ENCODE measurements at places on chromosomes 3 and 15.

DNA sequence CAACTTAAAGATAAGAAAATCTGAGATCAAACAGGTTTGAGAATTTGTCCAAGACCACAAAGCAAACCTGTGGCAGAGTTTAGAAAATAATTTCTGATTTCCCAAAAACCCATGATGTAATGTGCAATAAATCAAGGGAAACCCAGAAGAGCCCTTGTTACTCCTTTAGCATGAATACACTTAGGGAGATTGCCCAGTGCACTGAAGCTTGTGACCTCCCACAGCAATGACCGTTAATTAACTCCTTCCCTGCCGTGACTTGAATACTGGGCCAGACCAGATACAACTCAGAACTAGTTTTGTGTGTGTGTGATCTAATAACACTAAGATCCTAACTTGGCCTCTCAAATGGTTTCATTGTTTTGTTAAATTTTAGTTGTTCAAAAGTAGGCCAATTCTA lies 2.5 kb downstream of the PRKAR2A start:
- no peak for DNase-seq

DNA sequence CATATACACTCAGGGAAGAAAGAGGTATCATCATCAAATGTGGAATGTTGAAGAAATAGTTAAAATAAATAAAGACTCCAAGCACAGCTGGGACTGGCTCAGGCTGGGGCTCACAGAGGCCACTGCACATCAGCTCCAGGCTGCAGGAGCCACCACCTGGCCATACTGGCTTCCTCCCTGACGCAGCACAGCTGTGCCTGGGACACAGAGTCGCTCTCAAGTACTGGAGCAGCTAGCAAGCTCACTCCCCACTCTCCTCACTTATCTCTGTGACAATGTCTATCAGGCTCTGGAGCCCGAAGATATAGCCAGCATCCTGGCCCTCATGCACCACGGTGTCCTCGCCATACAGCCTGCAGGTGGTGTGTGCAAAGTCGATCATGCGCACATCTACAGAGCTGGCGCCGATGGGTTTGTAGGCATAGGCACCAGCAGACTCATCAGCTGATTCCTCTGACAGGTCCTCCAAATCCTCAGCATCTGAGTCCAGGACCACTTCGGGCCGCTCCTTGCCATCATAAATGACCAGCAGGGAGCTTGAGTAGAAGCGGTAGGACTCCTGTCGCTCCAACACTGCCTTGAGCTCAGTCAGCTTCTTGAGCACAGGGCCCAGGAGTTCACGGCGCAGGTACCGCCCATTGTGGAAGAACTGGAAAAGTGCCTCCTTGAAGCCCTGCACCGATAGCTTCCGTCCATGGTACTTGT lies 2.5 kb upstream of the NCKIPSD start:
- DNase-seq = no peak

DNA sequence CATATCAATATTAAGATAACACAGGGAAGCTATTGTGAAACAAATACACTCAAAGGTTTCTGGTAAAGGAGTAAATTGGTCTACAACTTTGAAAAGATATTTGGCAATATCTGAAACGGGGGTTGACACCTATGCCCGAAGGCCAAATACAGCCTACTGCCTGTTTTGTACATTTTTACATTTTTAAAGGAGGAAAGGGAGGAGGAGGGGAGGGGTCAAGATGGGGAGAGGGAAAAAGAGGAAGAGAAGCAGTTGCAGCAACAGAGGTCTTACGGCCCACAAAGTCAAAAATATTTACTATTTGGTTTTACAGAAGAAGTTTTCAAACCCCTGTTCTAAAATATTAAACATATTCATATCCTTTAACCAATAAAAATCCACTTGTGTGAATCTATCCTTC lies 94.2 kb downstream of the FMN1 start:
- no peak for DNase-seq

DNA sequence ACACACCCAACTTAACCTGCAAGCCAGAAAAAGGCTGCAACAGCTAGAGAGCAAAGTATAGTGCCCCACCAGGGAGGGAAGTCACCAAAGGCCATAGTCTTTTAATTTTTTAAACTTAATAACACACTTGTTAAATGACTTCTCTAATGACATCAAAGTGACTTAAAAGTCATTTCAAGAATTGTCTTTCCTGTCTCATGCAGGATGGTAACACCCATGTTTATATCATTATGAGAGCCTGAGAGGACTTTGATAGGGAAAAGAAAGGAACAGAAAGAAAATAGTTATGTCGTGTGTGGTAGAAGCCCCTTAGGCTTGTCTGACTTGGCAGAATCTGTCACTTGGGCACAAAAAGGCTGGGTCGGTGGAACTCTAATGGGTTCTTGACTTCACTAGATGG lies 57.9 kb upstream of the C2CD4B start:
- DNase-seq = no peak

DNA sequence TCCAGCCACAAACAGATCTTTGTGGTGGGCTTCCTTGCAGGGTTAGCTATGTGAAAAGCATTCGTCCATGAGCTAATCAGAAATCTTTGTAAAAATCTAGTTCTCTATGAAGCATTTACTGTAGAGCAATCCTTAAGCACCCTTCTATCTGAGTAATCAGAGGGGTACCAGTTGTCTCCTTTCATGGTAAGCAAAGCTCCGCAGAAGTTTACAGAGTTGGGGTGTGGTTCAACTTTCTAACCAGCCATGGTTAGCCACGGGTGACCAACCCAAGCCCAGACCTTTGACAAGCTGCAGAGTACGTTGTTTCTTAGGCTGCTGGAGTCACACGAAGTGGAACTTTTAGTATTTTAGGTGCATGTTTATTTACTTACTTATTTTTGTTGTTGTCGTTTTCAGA lies 77.4 kb downstream of the FLNB start:
- DNase-seq = no peak

DNA sequence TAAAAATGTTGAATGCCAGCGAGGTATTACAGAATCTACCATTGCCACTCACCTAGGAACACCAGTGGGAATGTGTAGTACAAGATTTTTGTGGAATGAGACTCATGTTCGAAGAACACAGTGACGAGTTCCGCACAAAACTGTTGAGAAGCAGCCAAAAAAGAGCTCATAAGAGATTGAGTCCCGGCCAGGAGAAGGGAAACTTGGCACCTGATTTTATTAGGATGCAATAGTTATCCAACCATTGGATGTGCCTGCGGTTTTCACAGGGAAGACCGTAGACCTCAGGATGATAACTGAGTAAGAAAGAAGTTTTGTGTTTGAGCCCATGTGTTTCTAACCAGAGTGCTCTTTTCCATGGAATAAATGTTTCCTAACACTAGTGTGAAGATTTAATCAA lies 88.9 kb downstream of the PTPRG start:
- no peak for DNase-seq

DNA sequence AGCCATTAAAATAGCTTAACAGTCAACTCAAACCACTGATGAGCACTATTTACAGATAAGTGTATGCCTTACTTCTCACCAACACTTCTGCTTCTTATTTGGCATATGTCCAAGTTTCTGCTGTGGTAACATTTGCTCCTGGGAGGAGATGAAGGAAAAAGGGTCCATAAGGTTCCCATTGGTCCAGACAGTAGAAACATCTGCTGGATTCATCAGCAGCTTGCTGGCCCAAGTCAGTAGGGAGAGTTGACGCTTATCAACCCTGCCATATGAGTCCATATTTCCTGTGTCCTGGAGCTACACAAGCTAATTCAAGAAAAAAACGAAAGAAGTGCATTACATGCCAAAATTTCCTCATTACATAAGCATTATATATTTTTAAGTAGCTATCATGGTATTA lies 824.5 kb downstream of the CADM2 start:
- no peak for DNase-seq

DNA sequence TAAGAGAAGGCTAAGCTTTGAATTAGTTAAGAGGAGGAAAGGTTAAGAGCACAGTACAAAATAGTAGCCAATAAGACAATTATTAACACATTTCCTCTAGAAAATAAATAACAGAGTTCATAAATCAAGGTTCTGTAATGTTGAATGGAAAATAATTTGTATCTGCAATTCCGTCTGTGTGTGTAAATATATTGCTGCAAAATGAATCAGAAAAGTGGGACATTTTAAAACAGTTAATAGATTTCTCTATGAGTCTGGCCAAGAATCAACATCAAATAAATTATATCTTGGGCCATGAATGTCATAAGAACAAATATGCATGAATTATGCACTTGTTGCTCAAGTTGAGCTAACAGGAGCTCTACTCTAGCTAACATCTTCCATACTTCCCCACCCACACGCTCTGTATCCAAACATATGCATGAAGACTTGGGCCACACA lies 14.2 kb upstream of the SUCNR1 start:
- no peak for DNase-seq

GRCh38 chr3:104526901-104527401 lies 839.8 kb upstream of the ALCAM start:
- DNase-seq = no peak

GRCh38 chr3:126142652-126143051 lies 37.7 kb downstream of the ALDH1L1 start:
- no peak for DNase-seq

- DNase-seq = no peak
These were observed 4.8 kb downstream of the MESD start for GRCh38 chr15:80984856-80985255.

- peak; percentile 35 for DNase-seq
These were observed 36.4 kb upstream of the TRIM71 start for GRCh38 chr3:32781211-32781968.

DNA sequence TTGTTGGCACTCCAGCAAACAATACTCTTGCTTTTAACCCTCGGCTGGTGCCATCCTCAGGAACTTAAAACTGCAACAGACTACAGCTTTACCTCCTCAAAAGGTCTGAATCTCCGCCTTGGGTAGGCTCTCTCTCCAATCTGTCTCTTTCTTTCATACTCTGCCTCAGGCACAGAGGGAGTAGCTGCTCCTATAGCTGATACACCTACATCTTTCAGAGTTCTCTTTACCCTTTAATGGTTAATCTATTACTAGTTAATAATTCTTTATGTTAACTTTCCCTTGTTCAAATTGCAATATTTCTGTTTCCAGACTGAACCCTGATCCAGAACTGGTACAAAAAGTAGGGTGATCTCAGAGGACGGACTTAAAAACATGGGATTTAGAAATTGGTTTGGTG lies 66.2 kb downstream of the MAP4 start:
- no peak for DNase-seq

DNA sequence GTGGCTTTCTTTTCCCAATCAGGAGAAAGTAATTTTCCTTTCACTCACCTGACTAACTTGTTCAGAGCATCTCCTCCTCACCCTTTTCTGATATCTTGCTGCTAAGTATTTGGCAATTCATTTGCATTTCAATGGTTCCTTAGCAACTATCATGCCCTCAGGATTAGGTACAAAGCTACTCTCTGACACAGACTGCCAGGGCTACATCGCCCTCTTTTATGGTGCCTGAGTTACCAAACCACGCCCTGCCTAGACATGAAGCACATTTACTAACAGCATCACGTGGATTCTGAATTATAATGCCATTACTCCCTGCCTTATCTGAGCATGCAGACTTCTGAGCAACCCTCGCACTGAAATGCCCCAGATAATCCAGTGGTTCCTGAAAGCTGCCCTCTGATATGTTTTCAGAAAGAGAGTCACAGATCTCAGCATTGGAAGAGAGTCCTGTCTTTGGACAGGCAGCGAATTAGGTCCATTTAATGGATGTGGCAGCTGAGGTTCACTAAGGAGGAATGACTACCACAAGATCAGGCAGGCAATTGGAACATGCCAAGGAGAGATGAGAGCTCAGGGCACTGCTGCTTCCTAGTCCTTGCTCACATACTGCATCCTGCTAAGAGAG lies 14.5 kb downstream of the EPHB1 start:
- no peak for DNase-seq

DNA sequence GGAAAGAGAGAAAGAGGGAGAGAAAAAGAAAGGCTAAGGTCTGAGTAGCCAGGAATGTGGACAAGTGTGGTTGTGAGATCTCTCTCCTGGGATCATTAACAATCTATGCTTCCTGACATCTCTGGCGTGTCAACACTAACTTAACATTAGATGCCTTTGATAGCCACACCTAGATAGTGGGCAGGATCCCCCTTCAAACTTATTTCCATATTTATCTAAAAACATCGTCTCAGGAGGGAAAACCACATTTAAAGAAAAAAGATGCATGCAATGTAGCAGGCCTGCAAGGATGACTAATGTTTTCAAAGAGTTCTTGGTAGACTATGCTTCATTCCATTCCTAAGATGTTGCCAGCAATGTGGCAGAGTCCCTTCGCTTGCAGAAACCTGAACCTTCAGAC lies 80.9 kb downstream of the MLH1 start:
- DNase-seq = no peak

DNA sequence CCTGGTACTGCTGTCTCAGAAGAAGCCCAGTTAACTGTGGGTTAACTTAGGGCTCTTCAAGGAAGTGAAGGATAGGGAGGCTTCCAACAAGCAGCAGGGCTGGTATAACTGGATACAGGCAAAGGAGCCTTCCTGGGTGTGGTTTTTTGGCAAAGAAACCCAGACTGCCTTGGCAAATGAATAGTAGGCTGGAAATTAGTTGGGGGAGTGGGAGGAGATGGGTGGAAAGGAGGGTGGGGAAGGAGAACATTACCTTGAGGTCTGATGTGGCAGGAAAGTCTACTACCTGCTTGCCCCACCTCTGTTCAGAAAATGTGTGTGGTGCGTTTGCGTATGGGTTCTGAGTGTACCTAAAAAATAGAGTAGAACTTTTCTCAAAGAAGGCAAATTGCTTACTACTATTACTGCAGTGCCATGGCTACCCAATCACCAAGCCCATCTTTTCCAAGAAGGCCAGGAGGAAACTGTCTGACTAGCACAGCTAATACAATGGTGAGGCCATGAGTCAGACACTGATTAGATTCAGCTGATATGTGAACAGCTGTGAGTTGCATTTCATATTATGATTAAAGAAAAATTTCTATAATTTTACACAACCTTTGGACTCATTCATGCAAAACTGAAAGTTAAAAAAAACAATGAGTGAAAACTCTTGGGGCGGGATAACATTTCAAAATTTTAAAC lies 55.2 kb downstream of the SPTSSB start:
- DNase-seq = no peak

- no peak for DNase-seq
These were observed 506.3 kb downstream of the SHQ1 start for GRCh38 chr3:72341920-72342319.

GRCh38 chr3:100226712-100227429 lies 33.9 kb upstream of the TBC1D23 start:
- no peak for DNase-seq

DNA sequence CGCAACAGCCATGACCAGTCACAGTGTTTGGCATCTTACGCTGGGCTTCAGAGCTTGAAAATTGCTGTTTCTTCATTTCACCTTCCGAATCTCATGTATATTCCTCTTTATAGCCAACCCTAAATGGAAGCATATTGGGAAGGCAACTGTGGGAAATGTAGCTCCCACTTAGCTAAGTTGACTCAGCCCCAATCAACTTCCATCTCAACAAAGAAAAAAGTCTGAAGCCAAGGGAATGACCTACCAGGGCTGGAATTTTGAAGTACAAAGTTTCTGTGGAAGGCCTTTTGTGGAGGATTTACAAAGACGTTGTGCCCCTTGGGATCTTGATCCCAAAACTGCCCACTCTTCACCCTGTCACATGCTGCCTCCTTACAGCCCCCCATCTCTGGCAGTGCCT lies 85.2 kb upstream of the OXTR start:
- no peak for DNase-seq
